ENCODE measurements at places on chromosomes 11 and 22.

GRCh38 chr22:35842954-35843353 lies 125.3 kb downstream of the APOL5 start:
- DNase-seq: no peak

DNA sequence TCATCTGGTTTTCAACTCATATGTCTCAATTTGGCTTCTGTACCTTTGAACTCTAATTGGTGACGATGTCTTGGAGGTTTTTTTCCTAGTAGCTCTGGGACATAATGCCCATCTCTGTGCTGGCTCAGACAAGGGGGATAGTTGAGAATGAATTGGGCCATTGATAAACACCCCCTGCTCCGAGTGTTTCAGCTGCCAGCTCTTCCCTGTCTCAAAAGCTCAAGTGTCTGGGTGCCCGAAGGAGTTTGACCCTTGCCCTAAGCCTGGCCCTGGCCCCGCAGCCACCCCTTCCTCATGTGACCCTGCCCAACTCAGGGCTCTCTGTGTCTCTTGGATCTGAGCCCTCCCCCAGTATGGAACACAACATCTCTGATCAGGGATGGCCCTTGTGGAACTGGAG lies 3.0 kb downstream of the INSC start:
- no peak for DNase-seq

- DNase-seq: no peak
Measured at GRCh38 chr11:45025716-45026492, 75.2 kb upstream of the TP53I11 start.

DNA sequence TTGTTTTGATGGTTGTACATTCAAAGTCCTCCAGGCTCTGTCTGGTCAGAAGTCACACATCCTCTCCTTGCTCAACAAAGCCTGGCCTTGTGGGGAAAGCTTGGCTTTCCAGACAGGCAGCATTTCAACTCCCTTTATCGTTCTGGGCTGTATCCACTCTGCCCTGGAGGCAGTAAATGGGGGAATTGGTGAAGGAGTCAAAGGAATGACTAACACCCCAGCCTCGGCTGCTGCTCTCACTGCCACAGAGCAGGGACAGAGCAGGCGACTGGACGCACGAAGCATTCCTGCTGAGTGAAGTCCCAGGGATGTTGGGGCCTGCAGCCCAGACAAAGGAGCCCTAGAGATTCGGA lies 52.8 kb downstream of the WNT11 start:
- DNase-seq: no peak

DNA sequence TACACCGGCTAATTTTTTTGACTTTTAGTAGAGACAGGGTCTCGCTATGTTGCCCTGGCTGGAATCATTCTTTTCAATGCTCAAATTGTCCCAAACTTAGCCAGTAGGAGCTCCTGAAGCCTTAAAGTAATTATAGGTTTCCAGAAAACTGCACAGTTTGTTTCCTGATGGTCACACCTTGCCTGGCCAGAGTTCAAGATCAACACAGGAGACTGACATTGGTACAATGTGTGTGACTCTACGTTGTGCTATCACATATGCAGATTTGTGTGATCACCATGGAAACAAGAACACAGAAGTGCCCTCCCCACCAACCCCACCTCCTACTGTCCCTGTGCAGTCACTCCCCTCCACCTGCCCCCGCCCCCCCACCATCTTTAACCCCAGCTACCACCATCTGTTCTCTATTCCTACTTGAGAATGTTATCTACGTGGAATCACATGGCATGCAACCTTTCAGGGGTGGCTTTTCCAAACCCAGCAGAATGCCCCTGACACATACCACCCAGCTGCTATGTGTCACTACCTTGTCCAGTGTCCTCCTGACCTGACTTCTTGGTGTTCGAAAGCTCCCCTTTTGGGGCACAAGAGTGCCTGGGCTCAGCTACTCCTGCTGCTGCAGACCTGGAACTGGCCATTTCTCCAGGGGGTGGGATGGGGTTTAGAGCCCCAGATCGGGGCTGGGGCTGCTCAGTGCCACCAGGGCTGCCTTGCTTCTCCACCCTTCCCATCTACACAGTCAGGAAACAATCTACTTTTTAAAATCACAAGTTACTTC lies 6.1 kb upstream of the NAP1L4 start:
- no peak for DNase-seq

GRCh38 chr11:26632691-26633159 lies 60.7 kb upstream of the MUC15 start:
- no peak for DNase-seq

DNA sequence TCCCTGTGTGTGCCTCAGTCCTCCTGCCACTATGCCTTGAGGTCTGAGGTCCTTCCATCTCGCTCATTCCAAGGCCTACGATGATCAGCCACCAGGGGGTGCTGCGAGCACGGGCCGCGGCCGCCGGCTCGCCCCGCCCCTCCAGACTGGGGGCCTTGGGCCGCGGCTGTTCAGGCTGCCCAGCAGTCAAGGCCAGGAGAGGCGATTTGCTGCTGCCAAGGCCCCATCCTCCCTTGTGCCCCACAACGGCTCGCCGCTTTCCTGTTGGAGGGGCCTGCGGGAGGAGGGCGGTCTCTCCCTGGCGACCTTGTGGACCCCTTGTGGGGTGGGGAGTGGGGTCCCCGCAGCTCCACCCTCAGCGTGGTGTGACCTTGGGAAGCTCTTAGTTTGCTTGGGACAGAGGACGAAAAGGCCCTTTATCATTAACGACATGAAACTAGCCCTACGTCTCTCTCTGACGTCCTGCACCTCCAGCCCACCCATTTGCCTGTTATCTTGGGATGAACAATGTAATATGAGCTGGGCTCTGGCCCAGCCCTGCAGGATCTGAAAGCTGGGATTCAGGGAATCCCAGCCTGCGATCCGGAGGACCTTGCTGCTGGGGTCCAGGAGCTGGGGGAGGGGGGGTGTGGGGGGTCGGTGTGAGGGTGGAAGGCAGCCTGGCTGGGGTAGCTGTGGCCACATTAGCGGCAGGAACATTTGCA lies 5.3 kb upstream of the GALR3 start:
- peak; percentile 51 for DNase-seq
